Small intestine (tissue), 16 donors: ENCODE measurements at places on chromosomes 6 and 20. TPM values are rescaled to one million over a fixed set of nuclear protein-coding genes. Genes with fewer than 3 reads are reported as not detected.

GSS gene
- polyA plus RNA-seq = 61.5 TPM

DNA sequence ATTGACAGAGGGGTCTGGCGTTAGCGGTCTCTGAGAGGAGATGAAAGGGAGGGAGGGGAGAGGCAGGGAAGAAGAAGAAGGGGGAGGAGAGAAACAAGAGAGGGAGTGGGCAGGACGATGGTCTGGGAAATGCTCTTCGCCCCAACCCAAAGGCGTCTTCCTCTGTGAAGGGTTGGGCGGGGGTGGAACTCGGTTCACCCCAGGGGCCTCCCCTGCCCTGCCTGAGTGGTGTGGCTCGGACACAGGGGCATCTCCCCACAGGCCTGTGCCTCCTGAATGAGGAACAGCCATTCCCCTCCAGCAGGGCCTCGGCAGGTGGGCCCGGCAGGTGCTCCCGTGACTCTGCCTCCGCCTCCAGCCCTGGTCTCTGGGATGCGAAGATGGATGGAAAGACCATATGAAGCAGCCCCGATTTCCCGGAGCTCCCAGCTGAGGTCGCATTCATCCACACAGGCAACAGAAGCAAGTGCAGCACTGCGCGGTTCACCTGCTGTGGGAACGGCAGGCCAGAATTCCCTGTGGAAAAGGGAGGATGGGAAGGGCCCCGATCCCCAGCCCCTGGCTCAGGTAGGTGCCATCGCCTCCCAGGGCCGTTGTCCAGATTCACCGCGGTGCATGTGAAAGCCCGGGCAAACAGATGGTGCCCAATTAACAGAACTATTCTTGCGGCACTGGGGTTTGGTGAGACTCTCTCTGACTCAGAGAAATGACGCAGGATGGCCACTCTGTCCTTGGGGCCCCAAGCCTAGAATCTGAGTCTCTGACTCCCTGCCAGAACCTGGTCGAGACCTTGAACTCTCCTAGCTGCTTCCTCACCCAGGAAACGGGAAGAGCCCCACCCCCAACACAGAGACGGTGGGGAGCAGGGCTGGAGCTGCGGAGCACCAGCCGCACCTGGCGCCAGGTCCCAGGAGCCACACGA lies 29.4 kb upstream of the RPS6KA2 start:
- DNase-seq = peak; percentile 69
- no peak overlapping the region for H3K4me3 ChIP-seq
- H3K27me3 ChIP-seq = peaks cover 18% of the 10 kb centered on the region
- H3K4me1 ChIP-seq = no peaks in the 10 kb centered on the region

DNA sequence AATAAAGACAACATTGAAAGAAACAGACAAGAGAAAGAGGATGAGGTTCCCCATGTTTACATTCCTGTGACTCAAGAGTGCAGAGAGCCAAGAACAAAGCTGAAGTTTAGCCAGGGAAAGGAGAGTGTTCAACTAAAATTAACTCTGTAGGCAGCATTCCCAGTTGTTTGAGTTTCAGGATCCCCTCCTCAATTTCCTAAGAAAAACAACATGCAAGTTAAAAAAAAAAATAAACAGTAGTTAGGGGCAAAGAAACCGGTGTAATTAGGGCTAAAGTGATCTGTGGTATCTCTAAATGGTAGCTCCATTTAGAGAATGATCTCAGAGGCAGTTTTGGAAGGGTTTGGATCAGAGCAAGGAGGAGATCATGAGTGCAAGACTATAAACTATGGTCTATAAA lies 30.9 kb upstream of the RAB23 start:
- H3K4me3 ChIP-seq = no peak overlapping the region
- no peaks in the 10 kb centered on the region for H3K27me3 ChIP-seq
- no peaks in the 10 kb centered on the region for H3K36me3 ChIP-seq
- no peak overlapping the region for H3K27ac ChIP-seq

DNA sequence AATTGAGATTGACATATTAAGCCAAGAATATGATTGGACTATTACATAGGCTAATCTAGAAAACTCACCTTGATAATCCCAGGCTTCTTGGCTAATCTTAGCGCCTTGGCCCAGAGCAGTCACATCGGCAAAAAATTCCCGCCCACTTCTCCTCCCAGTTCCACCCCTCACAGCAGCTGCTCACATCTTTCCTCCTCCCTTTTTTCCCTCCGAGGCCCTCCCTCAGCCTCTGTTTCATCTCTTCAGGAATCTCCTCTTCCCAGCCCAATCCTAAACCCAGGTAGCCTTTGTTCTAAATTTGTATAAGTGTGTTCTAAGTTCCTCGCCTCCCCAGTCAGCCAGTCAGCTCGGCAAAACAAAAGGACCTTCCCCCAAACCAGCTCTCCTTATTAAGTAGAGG lies 184.3 kb downstream of the PRKN start:
- H3K27me3 ChIP-seq = no peaks in the 10 kb centered on the region
- no peaks in the 10 kb centered on the region for H3K36me3 ChIP-seq
- no peak overlapping the region for H3K27ac ChIP-seq

- no peak for DNase-seq
- H3K27ac ChIP-seq = no peak overlapping the region
- no peak overlapping the region for H3K4me3 ChIP-seq
- H3K4me1 ChIP-seq = no peaks in the 10 kb centered on the region
- no peaks in the 10 kb centered on the region for H3K36me3 ChIP-seq
These were observed 117.5 kb upstream of the ID4 start for GRCh38 chr6:19719691-19720128.

DNA sequence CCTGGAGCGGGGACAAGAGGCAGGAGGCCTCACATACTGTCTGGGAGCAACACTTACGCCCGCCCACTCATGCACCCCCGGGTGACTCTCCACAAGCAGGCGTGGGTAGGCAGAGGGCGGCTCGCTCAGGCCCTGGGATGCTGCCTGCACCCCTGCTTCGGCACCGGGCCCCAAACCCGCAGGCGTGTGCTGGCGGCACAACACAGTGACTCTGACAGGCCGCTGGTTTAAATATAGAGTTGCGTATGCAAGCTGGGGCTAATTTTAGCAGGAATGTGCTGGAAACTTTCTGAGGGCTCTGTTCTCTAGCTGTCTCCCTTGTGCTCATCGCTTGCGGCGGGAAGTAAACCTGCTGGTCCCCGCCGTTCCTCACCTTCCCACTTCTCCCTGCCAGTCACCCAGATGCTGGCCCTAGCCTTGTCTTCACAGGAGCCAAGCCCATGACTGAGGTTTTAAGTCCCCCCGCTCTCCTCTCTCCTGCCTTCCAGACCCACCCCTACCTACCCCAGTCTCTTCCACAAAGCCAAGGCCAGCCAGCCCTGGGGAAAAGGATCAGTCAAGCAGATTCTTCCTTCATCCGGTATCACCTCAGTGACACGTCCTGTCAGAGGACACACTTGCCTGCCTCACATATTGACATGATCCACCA lies 94.5 kb upstream of the FOXP4 start:
- no peak overlapping the region for H3K4me3 ChIP-seq
- peak overlapping the region; percentile 52 for H3K27ac ChIP-seq
- DNase-seq = no peak
- no peaks in the 10 kb centered on the region for H3K36me3 ChIP-seq
- H3K4me1 ChIP-seq = no peaks in the 10 kb centered on the region

- H3K27me3 ChIP-seq = no peaks in the 10 kb centered on the region
- H3K4me3 ChIP-seq = no peak overlapping the region
- peaks cover 5% of the 10 kb centered on the region for H3K4me1 ChIP-seq
- no peak for DNase-seq
- no peaks in the 10 kb centered on the region for H3K36me3 ChIP-seq
These were observed 57.2 kb downstream of the CNKSR3 start for GRCh38 chr6:154453329-154453728.

DNA sequence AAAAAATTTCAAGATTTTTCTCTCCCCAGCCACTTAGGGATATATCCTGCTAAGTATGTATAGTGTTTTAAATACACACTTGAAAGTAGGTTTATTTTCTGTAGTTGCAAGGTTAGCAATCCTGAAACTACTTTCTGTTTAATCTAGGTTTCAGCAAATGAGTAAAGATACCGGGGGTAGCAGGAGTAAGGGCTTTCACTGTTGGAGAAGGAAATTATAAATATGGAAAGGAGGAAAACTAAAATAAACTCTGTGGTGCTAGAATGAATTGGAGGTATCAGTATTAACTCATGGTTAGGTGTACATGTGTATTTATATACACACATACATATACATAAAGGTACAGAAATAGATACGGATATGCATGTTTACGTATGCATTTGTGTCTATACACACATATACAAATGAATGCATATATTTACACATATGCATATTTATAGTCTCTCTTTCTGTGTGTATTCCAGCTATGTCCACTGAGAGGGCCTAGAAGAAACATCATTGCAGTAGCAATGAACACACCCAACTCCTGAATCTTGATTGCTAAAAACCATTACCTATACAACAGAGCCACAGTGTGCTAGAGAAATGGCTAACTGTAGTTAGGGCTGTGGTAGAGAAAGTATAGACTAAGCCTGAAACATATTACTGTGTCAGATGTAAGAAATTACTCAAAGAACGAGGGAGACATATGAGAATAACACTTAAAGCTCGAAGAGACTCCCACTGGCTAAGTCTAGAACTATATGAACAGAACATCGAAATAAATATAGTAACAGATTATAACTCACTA lies 95.9 kb upstream of the EMILIN3 start:
- H3K27me3 ChIP-seq = no peaks in the 10 kb centered on the region
- no peak for DNase-seq
- H3K27ac ChIP-seq = no peak overlapping the region
- H3K4me1 ChIP-seq = peaks cover 32% of the 10 kb centered on the region
- H3K36me3 ChIP-seq = peaks cover 23% of the 10 kb centered on the region

- peak; percentile 86 for DNase-seq
- H3K4me1 ChIP-seq = peaks cover 40% of the 10 kb centered on the region
- H3K27me3 ChIP-seq = no peaks in the 10 kb centered on the region
- H3K4me3 ChIP-seq = no peak overlapping the region
- peak overlapping the region; percentile 90 for H3K27ac ChIP-seq
- peaks cover 69% of the 10 kb centered on the region for H3K36me3 ChIP-seq
These were observed 18.1 kb downstream of the ACSS1 start for GRCh38 chr20:25039697-25040437.

- DNase-seq = no peak
- H3K27ac ChIP-seq = no peak overlapping the region
- H3K36me3 ChIP-seq = no peaks in the 10 kb centered on the region
These were observed 10.4 kb downstream of the CEP57L1 start for GRCh38 chr6:109105681-109106080.

- no peaks in the 10 kb centered on the region for H3K4me1 ChIP-seq
- no peaks in the 10 kb centered on the region for H3K27me3 ChIP-seq
- H3K36me3 ChIP-seq = no peaks in the 10 kb centered on the region
- H3K27ac ChIP-seq = no peak overlapping the region
These were observed 48.5 kb upstream of the SSTR4 start for GRCh38 chr20:22986601-22987000.
